Dorsolateral prefrontal cortex (tissue), 122 donors: ENCODE measurements at places on chromosomes 3 and 15. TPM values are rescaled to one million over a fixed set of nuclear protein-coding genes. Genes with fewer than 3 reads are reported as not detected.
A peak's percentile ranks its signal among the peaks of the same experiment; 100 is the strongest.

GRCh38 chr3:82224661-82225060, 463.2 kb upstream of the GBE1 start:
- DNase-seq: no peak

DNA sequence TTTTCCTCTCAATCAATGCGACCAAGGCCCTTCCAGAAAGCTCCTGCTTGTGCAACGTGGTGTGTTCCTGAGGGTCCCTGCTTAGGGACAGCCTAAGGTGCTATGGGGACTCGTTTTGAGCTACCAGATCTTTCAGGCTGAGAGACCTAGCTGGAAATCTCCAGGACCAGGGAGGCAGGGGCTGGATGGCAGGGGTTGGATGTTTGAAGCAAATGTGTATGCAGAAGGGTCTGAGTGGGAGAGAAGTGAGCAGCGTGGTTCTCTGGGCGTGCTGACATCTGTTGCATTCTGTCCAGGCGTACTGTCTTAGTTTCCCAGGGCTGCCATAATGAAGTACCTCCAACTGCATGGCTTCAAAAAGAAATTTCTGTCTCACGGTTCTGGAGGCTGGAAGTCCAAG, 31.7 kb upstream of the SLCO2A1 start:
- no peak for DNase-seq

- DNase-seq: no peak
These were observed 531.2 kb upstream of the CFAP20DC start for GRCh38 chr3:59580996-59581395.

Gene ADAMTS7
- 3.6 TPM for total RNA-seq

Gene CPB1
- 3.5 TPM for total RNA-seq

DNA sequence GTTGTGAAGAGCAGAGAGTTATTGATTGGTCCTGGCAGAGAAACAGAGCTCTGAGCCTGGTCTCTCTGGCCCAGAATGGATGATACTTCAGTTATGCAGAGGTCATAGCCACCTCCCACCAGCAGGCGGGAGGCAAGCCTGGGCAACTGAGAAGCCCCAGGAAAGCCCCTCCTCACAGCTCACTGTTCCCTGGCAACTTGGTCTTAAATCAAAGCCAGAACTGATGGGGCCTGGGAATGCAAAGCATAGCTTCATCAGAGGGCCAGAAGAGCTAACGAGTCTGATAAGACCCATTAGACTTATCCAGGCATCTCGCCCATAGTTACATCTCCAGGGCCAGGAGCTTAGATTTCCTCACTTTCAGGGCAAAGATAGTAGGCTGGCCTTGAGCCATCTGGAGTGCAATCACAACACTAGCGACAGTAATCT, 5.5 kb upstream of the COLQ start:
- DNase-seq: no peak

DNA sequence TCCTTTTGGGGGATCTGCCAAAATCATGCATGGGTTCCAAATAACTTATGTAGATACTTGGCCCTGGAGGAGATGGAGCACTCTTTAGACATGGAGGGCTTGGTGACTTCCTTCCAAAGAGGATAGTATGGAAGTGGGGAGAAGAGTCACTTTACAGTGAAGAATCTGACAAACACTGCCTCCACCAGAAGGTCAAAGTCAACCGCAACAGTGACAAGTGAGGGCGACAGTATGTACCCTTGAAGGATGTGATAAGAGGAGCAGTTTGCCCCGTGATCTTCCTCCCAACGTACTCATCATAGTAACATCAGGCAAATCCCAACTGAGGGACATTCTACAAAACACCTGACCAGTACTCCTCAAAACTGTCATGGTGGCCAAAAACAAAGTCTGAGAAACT, 62.0 kb downstream of the LMCD1 start:
- DNase-seq: no peak

- no peak for DNase-seq
These were observed 68.6 kb downstream of the ST6GAL1 start for GRCh38 chr3:186998937-186999368.

GRCh38 chr3:114401346-114401745, 107.5 kb downstream of the TIGIT start:
- DNase-seq: no peak

DNA sequence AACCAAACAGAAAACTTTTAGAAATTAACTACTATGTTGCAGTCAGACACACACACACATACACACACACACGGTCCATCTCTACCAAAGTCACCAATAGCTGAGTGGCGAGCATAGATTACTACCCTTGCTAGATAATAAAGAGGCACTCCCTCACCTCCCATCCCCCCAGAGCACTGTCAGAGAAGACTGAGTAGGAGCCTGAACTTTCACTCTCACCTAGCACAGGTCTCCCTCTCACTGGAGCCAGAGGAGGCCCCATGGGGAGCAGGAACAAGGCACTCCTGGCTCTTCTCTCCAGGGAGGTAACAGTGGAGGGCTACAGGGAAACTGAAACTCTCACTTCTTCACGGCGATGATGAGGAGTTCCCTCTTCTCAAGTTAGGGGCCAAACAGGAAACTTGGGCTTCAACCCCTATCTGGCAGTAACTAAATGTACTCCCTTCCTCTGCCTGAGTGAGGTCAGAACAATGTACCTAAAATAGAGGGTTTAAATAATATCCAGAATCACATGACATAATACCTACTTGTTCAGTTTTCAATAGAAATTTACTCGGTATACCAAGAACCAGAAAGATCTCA, 975.3 kb upstream of the GBE1 start:
- DNase-seq: no peak

- DNase-seq: no peak
These were observed 3.5 kb downstream of the RBM15B start for GRCh38 chr3:51394541-51394940.

DNA sequence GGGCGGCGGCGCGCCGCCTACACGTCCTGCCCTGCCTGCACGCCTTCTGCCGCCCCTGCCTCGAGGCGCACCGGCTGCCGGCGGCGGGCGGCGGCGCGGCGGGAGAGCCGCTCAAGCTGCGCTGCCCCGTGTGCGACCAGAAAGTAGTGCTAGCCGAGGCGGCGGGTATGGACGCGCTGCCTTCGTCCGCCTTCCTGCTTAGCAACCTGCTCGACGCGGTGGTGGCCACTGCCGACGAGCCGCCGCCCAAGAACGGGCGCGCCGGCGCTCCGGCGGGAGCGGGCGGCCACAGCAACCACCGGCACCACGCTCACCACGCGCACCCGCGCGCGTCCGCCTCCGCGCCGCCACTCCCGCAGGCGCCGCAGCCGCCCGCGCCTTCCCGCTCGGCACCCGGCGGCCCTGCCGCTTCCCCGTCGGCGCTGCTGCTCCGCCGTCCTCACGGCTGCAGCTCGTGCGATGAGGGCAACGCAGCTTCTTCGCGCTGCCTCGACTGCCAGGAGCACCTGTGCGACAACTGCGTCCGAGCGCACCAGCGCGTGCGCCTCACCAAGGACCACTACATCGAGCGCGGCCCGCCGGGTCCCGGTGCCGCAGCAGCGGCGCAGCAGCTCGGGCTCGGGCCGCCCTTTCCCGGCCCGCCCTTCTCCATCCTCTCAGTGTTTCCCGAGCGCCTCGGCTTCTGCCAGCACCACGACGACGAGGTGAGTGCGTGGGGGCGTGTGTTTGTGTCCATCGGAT, 602 bp downstream of the TRIM71 start:
- DNase-seq: no peak

GRCh38 chr15:70026991-70027390, 70.7 kb downstream of the TLE3 start:
- no peak for DNase-seq

Gene MAP1A
- 697 TPM for total RNA-seq

- DNase-seq: no peak
These were observed 105.9 kb downstream of the IL1RAP start for GRCh38 chr3:190619761-190620160.

Gene MKRN3
- 8.4 TPM for total RNA-seq

Gene WDR6
- 96.6 TPM for total RNA-seq

GRCh38 chr3:9201266-9201665, 48.2 kb downstream of the SRGAP3 start:
- no peak for DNase-seq

Gene CFAP100
- 2.2 TPM for total RNA-seq

Gene CDAN1
- 19.5 TPM for total RNA-seq

DNA sequence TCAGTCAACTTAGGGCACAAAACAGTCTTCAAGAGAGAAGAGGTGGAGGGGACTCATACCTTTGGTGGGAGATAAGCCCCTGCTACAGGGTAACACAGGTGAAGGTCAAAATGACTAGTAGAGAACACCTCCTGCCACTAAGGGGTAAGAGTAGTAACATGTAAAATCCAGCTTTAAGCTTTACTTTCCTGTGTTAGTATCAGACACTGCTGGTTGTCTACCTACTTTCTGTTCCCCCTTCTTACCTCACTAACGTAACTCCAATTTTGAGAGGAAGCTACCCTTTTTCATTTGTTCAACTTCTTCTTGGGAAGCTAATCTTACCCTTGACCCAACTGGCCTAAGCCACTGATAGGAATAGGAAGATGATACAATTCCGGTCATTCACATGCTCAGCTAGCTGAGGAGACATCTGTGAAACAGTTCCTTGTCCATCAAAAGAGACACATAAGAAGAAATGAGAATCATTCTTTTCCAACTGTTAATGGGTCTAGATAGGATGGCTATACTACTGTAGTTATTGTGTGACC, 826.8 kb upstream of the CFAP20DC start:
- DNase-seq: no peak

DNA sequence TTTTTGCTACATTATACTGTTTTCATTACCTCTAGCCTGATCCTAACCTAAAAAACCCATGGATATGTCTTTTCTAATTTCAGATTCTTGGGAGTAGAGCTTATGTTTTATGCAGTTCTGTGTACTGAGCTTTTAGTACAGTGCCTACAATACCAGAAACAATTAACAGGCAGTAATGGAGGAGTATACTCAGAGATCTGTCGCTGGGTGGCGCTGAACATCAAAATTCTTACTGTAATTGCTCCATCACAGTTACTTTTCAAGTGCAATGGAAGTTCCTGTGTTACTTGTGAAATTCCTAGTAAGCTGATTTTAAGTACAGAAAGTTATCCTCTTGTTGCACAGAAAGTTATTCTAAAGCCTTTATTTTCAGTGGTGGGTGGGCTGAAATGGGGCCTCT, 66.9 kb downstream of the RNF13 start:
- peak; percentile 84 for DNase-seq

Gene PLA2G4F
- total RNA-seq: not detected

DNA sequence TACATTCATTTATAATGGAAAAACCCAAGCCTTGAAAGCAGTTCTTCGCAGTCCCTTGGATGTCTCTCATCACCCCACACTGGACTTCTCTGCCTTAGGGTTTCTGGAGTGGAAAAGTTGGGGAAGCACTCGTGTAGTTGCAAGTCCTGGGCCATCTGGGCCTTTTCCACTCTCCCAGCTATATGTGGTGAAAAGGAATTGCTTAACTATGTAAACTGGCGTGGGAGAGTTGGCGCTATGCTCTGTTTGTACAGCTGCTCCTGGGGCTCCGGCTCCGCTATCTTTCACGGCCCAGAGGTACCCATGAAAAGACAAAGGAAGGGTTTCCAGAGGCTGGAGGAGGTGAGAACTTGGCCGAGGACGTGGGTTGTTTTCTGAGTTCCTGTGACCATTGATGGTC, 81.1 kb upstream of the MYZAP start:
- DNase-seq: no peak

Gene CISH
- 3.2 TPM for total RNA-seq

GRCh38 chr15:76815421-76815820, 89.7 kb downstream of the SCAPER start:
- DNase-seq: no peak

DNA sequence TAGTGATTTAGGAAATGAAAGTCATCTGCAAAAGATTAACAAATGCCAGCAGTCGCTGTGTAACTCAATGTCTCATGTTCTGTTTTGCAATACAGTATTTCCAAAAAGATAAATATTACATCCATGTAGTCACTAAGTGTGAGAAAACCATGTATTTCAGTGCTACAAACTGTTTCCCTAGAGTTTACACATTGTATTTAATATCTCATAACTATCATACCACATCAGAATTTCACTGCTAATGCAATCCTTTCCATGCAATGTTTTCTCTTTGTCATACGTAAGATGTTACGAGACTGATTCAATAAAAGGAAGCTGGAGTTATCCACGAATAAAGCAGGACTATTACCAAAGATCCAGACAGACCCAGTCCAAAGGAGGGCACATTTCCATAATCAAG, 269.4 kb downstream of the GBE1 start:
- no peak for DNase-seq

DNA sequence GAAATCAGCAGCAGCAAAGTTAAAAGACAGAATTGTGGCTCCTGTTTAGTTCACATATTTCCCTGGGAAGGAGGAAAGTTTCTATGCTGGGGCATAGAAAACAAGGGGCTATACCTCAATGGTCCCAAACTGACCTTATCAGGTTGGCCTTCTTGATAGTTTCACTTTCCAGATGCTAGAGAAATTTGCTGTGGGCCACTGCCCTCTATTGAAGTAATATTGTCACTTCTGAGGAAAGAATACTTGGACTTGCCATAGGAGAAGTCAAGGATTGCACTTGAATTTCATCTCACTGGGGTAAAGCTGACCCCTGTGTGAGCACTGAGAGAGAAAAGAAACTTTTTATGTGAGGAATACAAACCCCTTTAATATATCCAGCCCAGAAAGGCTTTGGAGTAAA, 49.3 kb upstream of the XCR1 start:
- DNase-seq: no peak

GRCh38 chr3:67650084-67650483, 4.3 kb downstream of the SUCLG2 start:
- DNase-seq: no peak

GRCh38 chr3:171187706-171188290, 161.3 kb upstream of the SLC2A2 start:
- no peak for DNase-seq

Gene KCNH8
- total RNA-seq: 30.6 TPM

DNA sequence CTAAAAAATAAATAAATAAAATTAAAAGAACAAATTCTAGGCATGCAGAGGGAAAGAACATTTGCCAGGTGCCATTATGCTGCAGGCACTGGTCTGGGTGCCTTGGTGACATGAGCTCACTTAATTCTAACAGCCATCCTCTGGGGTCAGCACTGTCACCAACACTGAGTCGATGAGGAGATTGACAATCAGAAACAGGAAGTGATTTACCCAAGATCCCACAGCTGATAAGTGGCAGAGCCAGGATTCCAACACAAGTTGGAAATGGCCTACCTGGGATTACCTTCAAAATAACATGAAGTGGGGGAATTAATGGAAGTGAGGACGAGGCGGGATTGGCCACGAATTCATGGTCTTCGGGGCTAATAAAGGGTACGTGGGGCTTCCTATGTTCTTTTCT, 3.6 kb downstream of the PLIN1 start:
- DNase-seq: no peak

DNA sequence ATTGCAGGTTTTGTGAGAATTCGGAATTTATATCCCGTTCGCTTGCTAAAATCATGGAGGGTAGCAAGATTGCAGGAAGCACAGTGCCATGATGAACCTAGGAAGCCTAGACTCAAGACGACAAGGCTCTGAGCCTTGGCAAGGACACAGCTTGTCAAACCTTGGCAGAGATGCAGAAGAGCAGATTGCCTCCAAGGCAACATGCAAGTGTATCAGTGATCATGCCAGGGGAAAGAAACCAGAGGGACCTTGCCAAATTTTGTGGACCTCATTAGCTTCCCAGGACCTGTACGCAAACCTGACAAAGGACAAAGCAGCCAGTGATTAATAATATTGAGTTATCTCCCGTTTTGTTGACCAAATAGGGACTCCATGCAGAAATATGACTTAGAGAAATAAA, 159.7 kb downstream of the GOLIM4 start:
- no peak for DNase-seq
